NCI-H774 (cell line): ENCODE measurements at places on chromosomes 5 and 9.

DNA sequence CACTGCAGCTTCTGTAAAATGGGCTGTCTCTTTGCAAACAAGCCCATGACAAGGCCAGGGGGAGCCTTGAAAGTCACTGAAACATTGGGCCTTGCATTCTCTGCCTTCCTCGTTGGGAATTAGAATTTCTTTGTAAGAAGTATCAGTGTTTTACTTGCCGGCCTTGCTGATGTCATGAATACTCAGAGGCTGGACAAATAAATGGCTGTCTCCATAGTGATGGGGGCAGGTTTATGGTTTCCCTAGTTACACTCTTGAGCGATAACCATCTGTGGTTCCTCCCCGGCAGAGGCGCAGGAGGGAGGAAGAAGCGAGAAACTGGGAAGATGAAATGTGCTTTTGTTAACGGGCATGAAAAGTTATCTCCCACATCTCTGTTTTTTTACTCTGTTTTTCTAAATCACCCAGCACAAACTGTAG is 272.7 kb upstream of the PANK3 start:
- DNase-seq: no peak

DNA sequence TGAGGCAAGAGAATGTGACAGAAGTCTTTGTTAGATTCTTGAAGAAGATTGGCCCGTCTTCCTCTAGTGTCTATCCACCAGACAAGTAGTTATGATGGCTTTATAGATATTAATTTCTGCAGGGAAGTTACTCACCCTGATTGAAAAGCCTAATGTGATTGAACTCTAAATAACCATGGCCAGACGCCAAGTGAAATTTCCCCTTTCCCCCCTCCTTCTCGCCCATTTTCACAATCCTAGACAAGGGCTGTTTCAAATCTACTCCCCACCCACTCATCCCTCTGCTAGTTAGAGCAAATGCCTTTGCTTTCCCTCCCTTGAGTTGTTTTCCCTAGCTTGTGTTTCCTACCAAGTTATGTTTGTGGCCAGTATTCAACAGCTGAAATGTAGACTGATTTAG is 182.5 kb downstream of the TMEM167A start:
- DNase-seq: no peak

- DNase-seq: no peak
Observed at GRCh38 chr9:105171589-105171988, 72.9 kb upstream of the SLC44A1 start.

- no peak for DNase-seq
Observed at GRCh38 chr9:76018235-76018634, 127.8 kb downstream of the PCSK5 start.

DNA sequence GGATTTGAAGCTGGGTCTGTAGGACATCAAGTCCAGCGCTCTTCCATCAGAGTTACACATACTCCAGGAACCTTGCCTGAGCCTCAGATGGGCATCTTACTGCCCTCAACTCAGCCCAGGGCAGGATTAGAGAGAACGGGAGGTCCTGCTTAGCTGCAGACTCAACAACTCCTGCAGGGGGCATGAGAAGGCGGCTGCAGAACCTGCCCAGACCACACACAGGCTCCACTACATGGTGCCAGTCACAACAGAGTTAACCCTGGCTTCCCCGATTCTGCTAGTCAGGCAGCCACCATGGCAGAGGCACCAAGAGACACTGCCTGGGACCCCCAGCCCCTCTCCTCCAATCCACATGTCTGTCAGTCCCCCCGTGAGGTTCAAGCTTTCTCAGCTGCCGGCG is 23.9 kb upstream of the CPLX2 start:
- no peak for DNase-seq

DNA sequence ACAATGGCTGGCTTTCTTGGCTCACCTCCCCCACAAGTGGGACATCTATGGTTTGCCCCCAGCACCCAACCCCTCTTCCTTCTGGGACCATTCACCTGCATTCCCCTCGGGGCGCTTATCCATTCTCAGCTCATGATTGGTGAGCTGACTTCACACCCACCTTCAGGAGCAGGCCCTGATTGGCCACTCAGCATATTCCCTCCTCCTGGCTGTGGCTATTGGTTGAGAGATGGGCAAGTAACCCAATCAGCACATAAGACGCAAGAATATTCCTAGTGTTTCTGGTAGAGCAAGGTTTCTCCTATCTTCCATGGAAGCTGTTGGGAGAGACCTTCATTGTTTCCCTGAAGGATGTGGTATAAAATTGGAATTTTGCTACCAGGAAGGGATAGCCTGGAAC is 22.7 kb upstream of the UNC5A start:
- DNase-seq: no peak

GRCh38 chr9:93815677-93816076 is 139.5 kb downstream of the BARX1 start:
- DNase-seq: no peak

DNA sequence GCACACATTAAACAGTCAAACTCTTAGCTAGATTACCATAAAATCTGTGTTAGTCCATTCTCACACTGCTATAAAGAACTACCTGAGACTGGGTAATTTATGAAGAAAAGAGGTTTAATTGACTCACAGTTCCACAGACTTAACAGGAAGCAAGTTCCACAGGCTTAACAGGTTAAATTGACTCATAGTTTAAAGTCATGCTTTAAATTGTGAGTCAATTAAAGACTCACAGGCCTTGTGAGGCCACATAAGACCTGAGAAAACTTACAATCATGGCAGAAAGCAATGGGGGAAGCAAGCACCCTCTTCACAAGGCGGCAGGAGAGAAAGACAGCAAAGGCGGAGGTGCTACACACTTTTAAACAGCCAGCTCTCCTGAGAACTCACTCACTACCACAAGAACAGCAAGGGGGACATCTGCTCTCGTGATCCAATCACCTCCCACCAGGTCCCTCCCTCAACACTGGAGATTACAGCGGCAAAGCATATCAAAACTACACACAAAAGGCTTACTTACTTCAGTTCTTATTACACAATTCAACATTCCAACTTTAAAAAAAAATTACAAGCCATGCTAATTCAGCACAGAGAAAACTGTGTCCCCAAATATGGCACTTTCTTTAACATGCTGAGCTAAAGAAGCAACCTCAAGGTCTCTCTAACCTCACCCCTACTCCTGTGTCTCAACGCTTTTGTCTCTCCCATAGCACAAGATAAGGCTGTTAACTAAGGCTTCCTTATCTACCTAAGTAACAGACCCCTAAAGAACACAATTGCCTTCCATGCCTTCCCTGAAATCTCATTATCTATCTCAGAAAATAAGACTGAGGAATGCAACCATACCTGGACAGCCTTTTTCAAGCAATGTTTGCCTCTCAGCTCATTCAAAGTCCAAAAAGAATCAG is 805.1 kb downstream of the NR2F1-AS1 start:
- DNase-seq: no peak

DNA sequence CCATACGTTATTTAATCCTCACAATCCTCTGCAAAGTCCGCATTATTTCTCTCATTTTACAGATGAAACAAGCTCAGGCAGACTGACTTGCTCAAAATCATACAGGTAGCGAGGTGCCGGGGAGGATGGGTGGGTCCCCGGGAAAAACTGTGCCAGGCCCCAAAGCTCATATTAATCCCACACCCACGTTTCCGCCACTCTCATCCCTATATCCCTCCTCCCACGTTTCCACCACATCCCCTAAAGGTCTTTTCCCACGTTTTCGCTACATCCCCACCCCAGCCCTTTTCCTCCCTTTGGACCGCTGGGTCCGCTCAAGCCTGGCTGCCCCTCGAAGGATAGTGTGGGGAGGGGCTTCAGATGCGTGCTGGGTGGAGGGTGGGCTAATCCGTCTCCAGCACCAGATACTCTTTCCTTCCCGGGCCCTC is 434 bp upstream of the FSD1L start:
- DNase-seq: no peak

- no peak for DNase-seq
Observed at GRCh38 chr5:135891791-135892190, 3.9 kb downstream of the IL9 start.

- DNase-seq: no peak
Observed at GRCh38 chr9:113475031-113475430, 11.5 kb downstream of the RGS3 start.
